ENCODE measurements at places on chromosomes 6 and 20. TPM values are rescaled to one million over a fixed set of nuclear protein-coding genes. Genes with fewer than 3 reads are reported as not detected.

ATRN gene
- total RNA-seq, result 34.3 TPM

DCBLD1 gene
- total RNA-seq, result 6.0 TPM

DNA sequence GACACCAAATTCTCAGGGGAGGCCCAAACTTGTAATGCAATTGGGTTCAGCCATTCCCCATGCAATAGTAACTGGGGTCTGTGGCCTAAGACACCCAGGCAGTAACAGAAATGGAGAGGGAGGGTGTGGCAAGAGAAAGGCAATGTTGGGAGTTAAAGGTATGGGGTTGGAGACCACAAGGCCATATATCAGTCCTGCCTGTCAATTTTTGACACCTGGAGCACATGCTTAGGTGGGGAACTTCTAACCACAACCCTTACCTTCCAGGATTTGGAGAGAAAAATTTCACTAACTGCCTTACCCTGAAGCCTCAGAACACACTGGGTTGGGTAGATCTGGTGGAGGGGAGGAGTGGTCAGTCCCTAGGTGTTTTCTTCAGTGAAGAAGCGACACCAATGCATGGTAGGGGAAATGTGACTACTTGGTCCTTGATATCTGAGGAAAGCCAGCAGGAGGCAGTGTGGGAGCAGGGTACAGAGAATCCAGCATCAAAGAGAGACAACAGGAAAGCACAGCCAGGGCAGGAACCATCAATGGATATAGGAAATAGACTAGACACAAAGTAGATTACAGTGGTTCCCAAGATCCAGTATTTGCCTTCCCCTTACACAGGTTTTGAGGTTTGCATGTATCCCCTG, 6.8 kb upstream of the USP49 start:
- DNase-seq, result no peak

- no peak for DNase-seq
These were observed 70.2 kb upstream of the TMEM170B start for GRCh38 chr6:11467364-11467763.

- DNase-seq, result no peak
These were observed 406 bp upstream of the WFDC5 start for GRCh38 chr20:45115386-45115774.

DNA sequence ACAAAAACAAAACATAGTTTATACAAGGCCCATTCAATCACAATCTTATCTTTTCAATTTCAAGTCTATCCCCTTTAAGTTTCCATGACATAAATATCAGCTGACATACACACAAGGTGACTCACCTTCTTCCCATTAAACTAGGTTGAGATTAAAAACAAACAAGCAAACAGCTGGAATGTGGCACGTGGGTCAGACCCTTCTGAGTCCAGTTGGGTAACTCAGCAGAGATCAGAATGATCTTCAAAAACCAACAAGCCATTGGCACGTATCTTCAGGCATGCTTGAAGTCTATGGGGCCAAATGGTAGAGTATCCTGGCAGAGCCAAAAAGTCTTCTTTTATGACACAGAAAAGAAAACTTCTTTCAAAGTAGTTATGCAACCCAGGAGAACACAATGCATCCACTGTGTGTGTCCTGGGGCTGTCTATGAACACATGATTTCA, 603.5 kb upstream of the CITED2 start:
- no peak for DNase-seq

GRCh38 chr6:105191351-105191750, 11.5 kb upstream of the POPDC3 start:
- DNase-seq, result no peak

- peak; percentile 76 for DNase-seq
These were observed 18.0 kb upstream of the MAP3K4 start for GRCh38 chr6:160973311-160974250.

DNA sequence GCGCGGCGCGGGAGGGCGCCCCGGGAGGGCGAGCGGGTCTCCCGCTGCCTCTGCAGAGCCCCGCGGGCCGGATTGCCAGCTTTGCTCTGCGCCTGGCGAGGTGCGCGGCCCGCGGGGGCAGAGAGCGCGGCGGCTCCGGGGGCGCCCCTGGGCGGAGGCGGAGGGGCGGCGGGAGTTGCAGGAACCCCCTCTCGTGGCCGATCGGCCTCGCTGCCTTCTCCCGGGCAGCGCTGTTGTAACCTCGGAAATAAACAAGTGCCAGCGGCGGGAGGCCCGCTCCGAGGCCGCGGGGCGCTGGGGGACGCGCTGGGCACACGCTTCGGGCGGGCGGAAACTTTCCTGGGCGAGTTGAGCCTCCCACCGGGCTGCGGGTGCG, 1.2 kb downstream of the CDH4 start:
- DNase-seq, result no peak
